Activated CD8-positive, alpha-beta memory T cell treated with anti-CD3 and anti-CD28 coated beads, Interleukin-2, amount 10 ng/mL, durations not matched to agents 7 days and 5 days (primary cell): ENCODE measurements at places on chromosomes 6 and 20. TPM values are rescaled to one million over a fixed set of nuclear protein-coding genes. Genes with fewer than 3 reads are reported as not detected.

TNNC2 gene
- not detected for total RNA-seq

HSPA1L gene
- total RNA-seq, result 3.1 TPM

UTRN gene
- total RNA-seq, result 195 TPM

DDO gene
- total RNA-seq, result not detected

SMOC2 gene
- total RNA-seq, result not detected

LY86 gene
- total RNA-seq, result 1.2 TPM

BCKDHB gene
- total RNA-seq, result 16.8 TPM

LRFN2 gene
- not detected for total RNA-seq

TTK gene
- total RNA-seq, result 40.1 TPM

BPIFA1 gene
- total RNA-seq, result not detected

TNXB gene
- 5.5 TPM for total RNA-seq

HLA-DRA gene
- total RNA-seq, result 311 TPM

TRIM40 gene
- not detected for total RNA-seq

GRCh38 chr6:169854813-169855212 lies 103.4 kb downstream of the ERMARD start:
- peaks cover 2% of the 10 kb centered on the region for H3K27me3 ChIP-seq
- H3K27ac ChIP-seq, result no peak overlapping the region
- H3K4me1 ChIP-seq, result no peaks in the 10 kb centered on the region
- no peak overlapping the region for H3K4me3 ChIP-seq

GRCh38 chr6:112575309-112575834 lies 228.2 kb downstream of the RFPL4B start:
- H3K36me3 ChIP-seq, result no peaks in the 10 kb centered on the region
- H3K4me3 ChIP-seq, result no peak overlapping the region
- H3K4me1 ChIP-seq, result no peaks in the 10 kb centered on the region
- H3K27ac ChIP-seq, result no peak overlapping the region
- H3K27me3 ChIP-seq, result no peaks in the 10 kb centered on the region
- DNase-seq, result no peak

- DNase-seq, result peak; percentile 64
- peaks cover 11% of the 10 kb centered on the region for H3K36me3 ChIP-seq
- peak overlapping the region; percentile 78 for H3K27ac ChIP-seq
Observed at GRCh38 chr20:62066339-62066982, 780 bp upstream of the TAF4 start.

DNA sequence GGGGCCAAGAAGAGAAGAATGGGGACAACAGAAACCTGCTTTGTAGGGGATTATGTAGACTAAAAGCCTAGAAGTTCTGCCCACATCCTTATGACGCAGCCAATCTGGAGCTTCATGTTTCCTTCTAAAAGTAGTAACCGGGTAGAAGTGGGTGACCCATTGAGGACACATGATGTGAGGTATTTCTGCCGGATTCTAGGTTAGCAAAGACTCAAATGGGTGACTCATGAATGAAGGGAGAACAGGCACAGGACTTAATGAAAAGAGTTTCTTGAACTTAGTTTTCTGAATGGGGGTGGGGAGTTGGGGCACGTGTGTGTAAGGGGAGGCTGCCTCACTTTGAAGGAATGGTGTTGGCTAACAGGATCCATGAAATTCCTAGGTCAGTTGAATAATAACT lies 68.8 kb downstream of the CDS2 start:
- no peak overlapping the region for H3K4me3 ChIP-seq
- peaks cover 20% of the 10 kb centered on the region for H3K4me1 ChIP-seq
- H3K27me3 ChIP-seq, result no peaks in the 10 kb centered on the region
- no peak for DNase-seq
- H3K36me3 ChIP-seq, result peaks cover 18% of the 10 kb centered on the region
- no peak overlapping the region for H3K27ac ChIP-seq

DNA sequence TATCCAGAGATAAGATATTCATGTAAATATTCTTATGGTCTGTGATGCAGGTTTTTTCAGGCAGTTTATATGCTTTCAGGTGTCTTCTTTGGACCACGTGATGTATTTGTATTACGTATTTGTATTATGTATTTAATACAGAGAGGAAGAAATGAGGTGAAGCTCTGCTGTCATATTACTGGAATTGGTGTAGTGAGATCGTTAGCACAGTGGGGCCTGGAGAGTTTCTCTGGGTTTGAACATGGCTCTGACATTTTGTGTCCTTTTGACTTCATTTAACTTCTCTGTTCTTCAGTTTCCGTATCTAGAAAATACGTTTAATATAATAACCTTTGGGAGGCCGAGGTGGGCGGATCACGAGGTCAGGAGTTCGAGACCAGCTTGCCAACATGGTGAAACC lies 1.6 kb upstream of the PRIM2 start:
- no peak for DNase-seq
- H3K4me3 ChIP-seq, result no peak overlapping the region
- H3K27ac ChIP-seq, result no peak overlapping the region
- peaks cover 32% of the 10 kb centered on the region for H3K4me1 ChIP-seq

DNA sequence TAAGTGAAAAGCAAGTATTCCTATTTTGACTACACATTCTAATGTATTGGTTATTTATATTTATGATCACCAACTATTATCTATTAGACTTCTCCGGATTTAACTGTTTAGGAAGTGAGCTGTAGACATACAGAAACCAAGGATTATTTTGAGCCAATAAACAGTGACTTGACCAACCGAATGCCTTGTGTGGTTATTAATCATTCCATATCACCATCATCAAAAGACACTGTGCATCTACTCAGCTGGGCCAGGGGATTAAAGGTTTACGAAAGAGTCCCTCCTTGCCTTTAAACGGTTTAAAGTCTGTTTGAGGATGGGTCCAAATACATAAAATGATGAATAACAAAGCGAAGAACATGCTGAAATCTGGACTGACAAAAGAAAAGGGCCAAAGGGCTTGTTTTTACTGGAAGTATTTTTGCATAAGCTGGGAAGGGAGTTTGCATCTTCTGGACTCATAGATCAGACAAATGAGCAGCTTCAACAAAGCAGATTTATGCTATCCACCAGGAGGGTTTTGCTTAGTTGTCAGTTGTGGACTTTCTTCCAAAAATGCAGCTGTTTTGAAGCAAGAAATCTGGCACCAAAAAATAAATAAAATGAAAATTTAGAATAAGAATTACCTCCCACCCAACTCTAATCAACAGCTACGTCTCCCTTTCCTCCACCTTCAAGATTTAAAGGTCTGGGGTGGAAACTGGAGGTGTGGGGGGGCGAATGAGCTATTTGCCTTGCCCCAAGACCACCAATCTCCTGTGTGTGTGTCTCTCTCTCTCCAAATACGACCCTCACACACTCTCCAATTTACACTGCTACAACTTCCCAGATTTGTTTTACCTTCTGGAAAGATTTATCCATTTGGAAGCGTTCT lies 33.6 kb upstream of the ID4 start:
- DNase-seq, result no peak
- no peak overlapping the region for H3K27ac ChIP-seq
- H3K4me3 ChIP-seq, result no peak overlapping the region
- peaks cover 8% of the 10 kb centered on the region for H3K4me1 ChIP-seq
- H3K27me3 ChIP-seq, result peaks cover 23% of the 10 kb centered on the region
- no peaks in the 10 kb centered on the region for H3K36me3 ChIP-seq

GRCh38 chr6:26520237-26520849 lies 17.8 kb upstream of the HMGN4 start:
- no peak for DNase-seq
- peak overlapping the region; percentile 74 for H3K4me3 ChIP-seq
- peaks cover 30% of the 10 kb centered on the region for H3K4me1 ChIP-seq
- no peaks in the 10 kb centered on the region for H3K27me3 ChIP-seq

GRCh38 chr6:150293423-150294173 lies 75.2 kb upstream of the IYD start:
- no peaks in the 10 kb centered on the region for H3K4me1 ChIP-seq
- H3K27ac ChIP-seq, result no peak overlapping the region
- no peak for DNase-seq
- H3K36me3 ChIP-seq, result peaks cover 3% of the 10 kb centered on the region
- H3K4me3 ChIP-seq, result no peak overlapping the region

GRCh38 chr20:2244993-2245392 lies 50.8 kb upstream of the TGM3 start:
- H3K4me1 ChIP-seq, result no peaks in the 10 kb centered on the region
- peaks cover 20% of the 10 kb centered on the region for H3K27me3 ChIP-seq
- no peak overlapping the region for H3K27ac ChIP-seq
- DNase-seq, result no peak
- no peak overlapping the region for H3K4me3 ChIP-seq

- peaks cover 4% of the 10 kb centered on the region for H3K27me3 ChIP-seq
- H3K4me1 ChIP-seq, result peaks cover 19% of the 10 kb centered on the region
- H3K36me3 ChIP-seq, result no peaks in the 10 kb centered on the region
- no peak overlapping the region for H3K4me3 ChIP-seq
- DNase-seq, result no peak
Observed at GRCh38 chr6:134081506-134081905, 29.1 kb upstream of the SLC2A12 start.

- H3K27me3 ChIP-seq, result no peaks in the 10 kb centered on the region
- no peaks in the 10 kb centered on the region for H3K4me1 ChIP-seq
Observed at GRCh38 chr6:162940426-162940825, 212.7 kb downstream of the PACRG start.

DNA sequence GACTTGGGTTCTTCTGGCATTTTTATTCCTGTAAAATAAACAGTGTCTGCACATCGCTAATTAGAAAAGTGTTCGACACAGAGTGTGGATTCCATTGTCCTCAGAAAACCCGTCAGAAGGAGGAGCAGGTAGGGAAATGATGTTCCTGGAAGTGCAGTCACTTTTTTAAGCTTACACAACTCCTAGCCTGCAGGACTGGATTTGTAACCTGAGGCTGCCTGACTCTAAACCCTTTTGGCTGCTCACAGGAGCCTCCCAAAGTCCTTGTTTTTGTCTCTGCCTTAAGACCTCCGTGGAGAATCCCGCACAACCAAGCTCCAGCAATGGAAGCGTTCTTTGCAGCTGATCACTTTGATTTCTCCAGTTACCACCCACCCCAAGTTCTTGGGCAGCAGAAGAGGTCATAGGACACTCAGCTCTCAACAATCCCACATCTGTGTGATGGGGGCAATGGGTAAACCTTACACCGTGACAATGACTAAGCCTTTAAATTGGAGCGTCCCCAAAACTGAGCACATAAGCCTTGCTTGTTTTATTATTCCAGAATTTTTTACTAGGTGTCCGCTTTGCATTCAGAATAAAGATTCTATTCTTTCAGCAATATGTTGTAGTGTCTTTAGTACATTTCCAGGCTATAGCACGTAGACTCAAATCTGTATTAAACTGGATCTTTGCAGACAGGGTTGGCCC lies 227.9 kb downstream of the TBXT start:
- H3K4me1 ChIP-seq, result no peaks in the 10 kb centered on the region
- H3K4me3 ChIP-seq, result no peak overlapping the region
- no peak overlapping the region for H3K27ac ChIP-seq
- no peak for DNase-seq

DNA sequence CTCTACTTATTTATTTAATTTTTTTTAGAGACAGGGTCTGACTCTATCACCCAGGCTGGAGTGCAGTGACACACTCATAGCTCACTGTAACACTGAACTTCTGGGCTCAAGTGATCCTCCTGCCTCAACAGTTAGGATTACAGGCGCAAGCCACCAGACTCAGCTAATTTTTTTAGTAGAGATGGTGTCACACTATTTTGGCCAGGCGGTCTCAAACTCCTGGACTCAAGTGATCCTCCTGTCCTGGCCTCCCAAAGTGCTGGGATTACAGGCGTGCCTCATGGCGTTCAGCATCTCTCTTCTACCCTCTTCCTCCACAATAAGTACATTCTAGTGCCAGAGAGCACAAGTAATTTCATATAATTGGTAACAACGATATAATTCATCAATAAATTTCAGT lies 5.5 kb downstream of the SSR1 start:
- H3K4me3 ChIP-seq, result no peak overlapping the region
- DNase-seq, result no peak
- peaks cover 46% of the 10 kb centered on the region for H3K4me1 ChIP-seq
- peaks cover 64% of the 10 kb centered on the region for H3K36me3 ChIP-seq
- no peaks in the 10 kb centered on the region for H3K27me3 ChIP-seq
- H3K27ac ChIP-seq, result no peak overlapping the region

DNA sequence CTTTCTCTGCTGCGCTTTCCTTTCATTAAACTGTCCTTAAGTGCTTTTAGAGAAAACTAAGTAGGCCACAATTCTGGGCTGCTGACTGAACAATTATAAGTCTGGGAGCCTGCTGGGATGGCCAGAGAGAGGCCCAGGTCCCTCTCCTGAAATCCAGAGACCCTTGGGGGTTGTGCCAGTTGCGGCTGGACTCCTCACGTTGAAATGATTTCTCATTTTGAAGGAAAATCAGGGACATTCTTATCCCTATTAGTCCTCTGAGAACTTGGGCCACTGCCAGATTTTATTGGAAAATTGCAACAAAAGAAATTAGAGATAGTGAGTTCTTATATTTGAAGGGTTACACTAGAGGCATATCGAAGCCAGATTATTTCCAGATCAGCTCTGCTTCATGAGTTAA lies 145.1 kb downstream of the CLIC5 start:
- H3K27me3 ChIP-seq, result peaks cover 41% of the 10 kb centered on the region
- DNase-seq, result no peak
- no peak overlapping the region for H3K4me3 ChIP-seq

- no peak overlapping the region for H3K4me3 ChIP-seq
- no peak for DNase-seq
- H3K4me1 ChIP-seq, result no peaks in the 10 kb centered on the region
- H3K27ac ChIP-seq, result no peak overlapping the region
- H3K36me3 ChIP-seq, result no peaks in the 10 kb centered on the region
Observed at GRCh38 chr6:55758156-55758937, 117.0 kb downstream of the BMP5 start.

DNA sequence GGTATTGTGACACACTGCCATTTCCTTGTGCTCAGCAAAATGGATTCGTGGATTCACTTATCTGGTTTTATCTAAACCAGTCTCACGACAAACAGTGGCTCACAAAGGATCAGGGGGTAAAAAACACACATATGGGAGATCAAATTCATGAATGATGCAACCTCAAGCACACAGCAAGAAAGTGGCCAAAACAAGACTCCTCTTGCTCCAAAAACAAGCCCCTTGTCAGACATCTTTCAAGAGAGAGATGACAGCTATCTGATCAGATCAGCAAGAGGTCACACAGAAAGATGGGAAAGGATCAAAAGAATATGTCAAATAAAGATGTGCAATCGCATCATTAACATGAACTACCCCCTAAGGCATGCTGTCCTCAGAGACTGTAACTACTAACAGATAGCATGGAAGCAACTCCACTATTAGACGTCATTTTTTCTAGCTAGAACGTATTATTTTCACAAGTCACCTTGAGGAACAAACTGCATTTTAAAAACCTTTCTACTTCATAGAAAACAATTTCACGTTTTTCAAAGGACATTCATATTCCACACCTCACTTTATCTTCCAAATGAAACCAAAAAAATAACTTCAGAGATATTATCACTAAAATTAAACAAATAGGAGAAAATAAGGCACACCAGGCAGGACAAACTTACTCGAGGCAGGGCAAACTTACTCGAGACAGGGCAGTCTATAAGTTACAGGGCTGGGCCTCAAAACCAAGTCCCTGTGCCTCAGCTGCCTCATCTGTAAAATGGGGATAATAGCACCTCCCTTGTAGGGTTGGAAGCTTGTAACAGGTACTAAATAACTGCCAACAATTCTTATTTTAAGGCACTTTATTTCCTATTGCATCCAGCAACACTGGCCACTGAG lies 122.3 kb downstream of the PREX1 start:
- peak overlapping the region; percentile 75 for H3K27ac ChIP-seq
- H3K36me3 ChIP-seq, result peaks cover 54% of the 10 kb centered on the region
- H3K4me1 ChIP-seq, result peaks cover 50% of the 10 kb centered on the region
- no peak overlapping the region for H3K4me3 ChIP-seq
